ENCODE measurements at places on chromosomes 6 and 20.

GRCh38 chr20:17504066-17504897 lies 26.9 kb downstream of the BFSP1 start:
- DNase-seq, result no peak

DNA sequence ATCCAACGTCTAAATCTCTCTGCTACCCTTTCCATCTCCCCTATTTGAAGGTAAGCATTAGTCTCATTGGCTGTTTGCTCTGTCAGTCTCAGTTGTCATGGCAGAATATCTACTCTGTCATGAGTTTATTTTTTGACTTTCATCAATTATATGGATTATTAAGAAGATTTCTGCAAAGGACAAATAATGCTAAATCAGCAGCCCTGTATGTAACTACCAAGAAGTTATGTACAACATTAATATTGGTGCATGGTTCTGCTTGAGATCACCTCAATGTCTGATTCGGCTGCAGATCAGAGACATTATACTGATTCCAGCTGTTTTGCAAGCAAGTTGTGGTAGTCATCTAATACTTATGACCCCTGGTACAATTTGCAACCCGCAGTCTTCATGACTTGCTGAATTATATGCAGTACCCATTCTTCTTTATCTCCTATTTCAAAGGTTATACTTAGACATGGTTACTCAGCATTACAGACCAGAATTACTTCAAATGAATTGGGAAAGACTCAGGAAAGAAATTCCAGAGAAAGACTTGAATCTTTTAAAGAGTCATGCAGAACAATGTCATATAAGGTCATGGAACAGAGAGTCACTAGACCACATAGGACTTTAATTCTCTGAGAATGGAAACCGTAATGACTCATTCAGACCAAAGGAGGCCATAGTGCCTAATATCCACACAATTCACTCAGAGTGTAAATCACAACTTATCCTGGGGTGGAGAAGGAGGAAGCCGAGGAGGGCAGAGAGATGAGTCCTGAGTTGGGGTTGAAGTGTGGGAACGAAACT lies 201.4 kb downstream of the IBTK start:
- no peak for DNase-seq

DNA sequence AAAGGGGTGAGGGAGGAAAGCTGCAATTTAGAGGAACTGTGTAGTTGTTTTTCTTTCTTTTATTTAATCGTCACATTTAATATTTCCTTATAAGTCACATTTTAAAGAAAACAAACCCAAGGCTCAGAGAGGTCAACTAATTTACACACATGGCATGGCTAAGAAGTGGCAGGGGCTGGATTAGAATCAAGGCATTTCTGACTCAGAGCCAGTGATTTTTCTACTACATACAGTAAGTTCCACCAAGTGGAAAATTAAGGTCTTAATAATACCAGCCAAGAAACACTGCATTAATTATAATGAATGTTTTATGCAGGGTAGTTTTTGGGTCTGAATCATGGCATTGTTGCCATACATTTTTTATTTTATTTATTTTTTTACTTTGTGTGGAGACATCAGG lies 607.7 kb upstream of the CITED2 start:
- DNase-seq, result peak; percentile 71

DNA sequence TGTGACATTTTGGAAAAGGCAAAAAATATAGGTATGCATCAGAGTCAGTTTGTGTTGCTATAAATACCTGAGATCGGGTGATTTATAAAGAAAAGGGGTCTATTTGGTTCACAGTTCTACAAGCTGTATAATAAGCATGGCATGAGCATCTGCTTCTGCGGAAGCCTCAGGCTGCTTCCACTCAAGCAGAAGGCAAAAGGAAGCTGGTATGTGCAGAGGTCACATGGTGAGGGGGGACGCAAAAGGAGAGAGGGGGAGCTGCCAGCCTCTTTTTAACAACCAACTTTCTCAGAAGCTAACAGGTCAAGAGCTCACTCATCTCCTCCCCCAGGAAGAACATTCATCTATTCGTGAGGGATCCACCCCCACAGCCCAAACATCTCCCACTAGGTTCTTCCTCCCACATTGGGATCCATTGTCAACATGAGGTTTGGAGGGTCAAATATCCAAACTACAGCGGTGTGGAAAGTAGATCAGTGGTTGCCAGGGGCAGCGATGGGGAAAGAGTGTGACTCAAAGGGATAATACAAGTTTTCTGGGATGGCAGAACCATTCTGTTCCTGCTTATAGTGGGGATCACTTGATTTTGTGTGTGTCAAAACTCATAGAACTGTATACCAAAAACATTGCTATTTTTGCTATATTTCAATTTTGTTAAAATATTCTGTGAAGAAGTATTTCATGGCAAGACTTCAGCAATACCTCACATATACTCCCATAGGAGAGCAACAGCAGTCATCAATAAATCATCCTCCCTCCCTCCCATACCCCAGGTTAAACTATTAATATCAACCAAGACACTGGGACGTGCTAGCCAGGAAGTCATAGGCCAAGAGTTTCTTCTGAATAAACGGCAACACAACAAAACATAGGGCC lies 9.9 kb upstream of the FAM50B start:
- DNase-seq, result no peak

- no peak for DNase-seq
Measured at GRCh38 chr6:79064635-79065034, 13.4 kb downstream of the PHIP start.

DNA sequence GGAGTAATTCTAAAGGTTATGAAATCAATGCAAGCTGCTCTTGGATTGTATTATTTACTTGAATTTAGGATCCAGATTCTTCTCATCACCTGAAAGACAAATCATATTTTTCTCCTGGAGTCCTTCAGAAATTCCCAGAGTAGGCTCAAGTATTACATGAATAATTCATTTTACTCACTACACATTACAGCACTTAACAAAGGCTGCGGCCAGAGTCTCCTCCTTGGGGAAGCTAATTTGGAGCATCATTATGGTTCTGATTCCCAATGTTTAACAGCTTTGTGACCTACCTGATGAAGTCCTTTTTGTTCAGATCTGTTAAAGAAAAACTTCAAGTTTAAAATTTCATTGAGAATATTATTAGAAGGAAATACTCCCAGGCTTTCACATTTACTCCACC lies 28.7 kb downstream of the GRIK2 start:
- DNase-seq, result no peak

DNA sequence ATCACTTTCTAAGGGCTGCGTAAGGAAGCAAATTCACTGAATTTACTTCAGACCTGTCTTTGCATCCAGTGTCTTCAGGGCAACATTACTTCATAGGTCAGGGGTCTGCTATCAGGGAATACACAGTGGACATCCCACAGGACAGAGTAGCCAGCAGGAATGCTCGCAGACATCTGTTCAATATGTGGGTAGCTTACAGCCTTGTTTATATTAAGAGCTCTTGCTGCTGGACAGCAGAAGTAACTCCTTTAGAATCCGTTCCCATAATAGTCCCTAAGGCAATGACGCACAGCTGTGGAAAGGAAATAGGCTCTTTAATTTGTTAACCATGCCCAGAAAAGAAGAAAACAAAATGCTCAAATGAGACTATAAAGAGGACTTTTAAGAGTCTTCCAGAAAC lies 198.7 kb downstream of the MOXD1 start:
- no peak for DNase-seq

DNA sequence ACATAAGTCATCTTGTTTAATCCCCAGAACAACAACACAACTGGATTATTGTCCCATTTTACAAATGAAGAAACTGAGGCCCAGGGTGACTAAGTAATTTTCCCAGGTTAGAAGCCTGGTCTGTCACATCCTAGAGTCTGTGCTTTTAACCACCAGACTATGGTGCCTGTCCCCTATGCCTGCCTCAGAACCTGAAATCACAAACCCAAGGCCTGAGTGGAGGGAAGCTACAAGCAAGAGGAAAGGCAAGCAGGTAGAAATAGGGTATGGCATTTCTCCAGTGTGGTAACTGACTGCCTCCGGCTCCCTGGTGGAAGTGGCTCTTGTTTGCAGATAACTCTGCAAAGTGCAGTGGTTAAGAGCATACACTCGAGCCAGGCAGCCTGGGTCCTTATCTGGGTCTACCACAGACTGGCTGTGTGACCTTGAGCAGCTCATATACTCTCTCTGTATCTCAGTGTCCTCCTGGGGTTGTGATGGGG lies 2.5 kb downstream of the TMEM63B start:
- DNase-seq, result no peak

DNA sequence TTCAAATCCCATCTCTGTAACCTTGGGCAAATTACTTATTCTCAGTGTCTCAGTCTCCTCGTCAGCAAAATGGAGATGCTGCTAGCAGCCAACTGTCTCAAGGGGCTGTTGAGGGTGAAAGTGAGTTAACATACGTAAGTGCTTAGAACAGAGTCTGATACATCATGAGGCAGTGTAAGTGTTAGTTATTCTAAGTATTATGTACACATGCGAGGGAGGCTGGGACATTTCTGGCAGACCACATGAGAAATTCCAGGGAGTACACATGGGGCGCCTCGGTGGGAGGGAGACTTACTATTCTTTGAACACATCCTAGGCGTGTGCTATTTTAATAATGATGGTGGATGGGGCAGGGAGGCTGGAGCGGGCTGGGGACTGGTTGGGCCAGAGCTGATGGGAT lies 99.1 kb downstream of the DLGAP4 start:
- no peak for DNase-seq

Data from cerebellar cortex (tissue), 1 donor.